GM04504 (cell line): ENCODE measurements at places on chromosomes 11 and 22.

DNA sequence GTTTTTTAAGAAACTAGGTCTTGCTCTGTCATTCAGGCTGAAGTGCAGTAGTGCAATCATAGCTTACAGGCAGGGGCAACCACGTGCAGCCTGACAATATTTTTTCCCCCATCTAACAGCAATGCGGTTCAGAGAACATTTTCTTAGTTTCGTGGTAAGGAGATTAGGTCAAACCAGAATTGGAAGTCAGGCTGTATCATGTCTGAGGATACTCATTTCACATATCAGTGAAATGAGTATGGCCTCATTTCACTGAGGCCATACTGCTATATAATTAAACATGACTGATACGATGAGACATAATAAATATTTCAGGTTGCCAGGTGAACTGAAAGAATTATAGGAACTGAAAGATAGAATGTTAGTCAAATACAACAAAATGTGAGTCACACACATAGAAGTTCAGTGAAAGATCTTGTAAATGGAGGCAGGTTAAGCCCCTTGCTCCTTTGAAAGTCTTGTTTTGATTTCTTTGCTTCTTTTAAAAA lies 32.5 kb upstream of the IZUMO1R start:
- no peak for DNase-seq

DNA sequence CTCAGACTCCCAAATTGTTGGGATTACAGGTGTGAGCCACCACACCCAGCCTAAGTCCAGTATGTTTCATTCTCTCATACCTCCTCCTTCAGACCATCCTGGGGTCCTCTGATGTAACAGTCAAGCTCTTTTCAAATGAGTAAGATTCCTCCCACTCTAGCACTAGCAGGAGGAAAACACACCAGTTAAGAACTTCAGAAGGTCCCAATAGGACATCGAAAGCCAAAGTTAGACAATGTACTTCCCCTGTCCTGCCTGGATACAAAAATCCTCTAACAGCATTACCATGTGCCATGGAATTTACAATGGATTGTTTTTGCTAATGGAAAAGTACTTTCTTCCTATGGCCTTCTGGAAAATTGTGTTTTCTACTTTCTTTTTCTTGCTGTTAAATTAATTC lies 67.1 kb downstream of the CCDC34 start:
- no peak for DNase-seq

DNA sequence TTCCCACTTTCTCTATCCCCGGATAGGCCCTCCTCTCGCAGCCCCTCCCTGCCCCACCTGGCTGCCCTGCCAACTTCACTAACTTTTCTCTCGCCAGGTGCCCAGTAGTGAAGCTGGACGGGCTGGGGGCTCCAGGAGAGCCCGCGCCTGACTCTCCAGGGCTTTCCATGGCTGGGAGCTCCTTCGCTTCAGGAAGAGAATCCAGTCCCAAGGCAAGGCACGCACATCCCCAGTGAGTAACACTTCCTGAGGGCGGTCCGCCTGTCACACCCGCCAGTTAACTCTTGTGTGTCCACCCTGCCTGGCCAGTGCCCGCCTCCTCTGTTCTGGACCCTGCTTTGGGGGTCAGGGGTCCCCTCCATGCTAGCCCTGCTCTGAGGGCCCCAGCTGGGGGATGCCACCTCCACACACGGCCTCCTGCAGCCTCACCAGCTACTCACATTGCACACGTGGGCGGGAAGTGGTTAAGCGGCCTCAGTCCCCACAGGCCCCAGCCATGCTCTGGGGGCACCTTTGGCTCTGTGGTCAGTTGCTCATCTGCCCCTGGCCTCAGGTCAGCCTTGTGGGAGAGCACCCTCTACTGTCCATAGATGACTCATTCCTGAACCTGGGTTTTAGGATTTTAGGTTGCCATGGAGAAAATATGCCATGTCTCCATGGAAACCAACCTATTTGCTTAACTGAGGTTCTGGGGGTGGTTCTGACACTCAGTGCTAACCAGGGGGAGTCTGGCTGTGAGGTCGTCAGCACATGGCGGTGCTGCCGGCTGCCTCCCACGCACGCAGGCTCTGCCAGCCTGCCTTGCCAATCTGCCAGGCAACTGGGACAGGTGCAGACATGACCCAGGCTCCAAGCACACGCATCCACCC lies at the start of gene RIN1:
RIN1 (minus strand) TSS at position 201 of the 869 bp plus-strand sequence; CDS start at position 169, 32 bp downstream.
- peak; percentile 96 for DNase-seq

- DNase-seq, result no peak
Observed at GRCh38 chr11:131580476-131580875, 210.1 kb downstream of the NTM start.

DNA sequence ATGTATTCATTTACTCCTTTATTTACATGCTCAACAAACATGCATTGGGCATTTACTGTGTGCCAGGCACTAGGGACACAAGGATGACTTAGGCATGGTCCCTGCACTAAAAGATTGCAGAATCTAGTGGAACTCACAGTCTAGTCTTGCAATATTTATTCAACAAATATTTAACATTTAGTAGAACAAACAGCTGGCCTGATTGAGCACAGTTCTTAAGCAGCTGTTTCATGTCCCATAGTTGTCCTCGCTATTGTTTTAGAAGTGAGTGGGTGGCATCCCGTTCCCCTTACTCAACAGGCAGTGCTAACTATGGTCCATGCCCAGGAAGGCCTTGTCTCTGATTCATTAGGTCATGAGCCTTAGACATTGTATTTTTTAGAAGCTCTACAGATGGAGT lies 459.9 kb upstream of the CADM1 start:
- DNase-seq, result no peak

GRCh38 chr11:70026726-70027125 lies 51.4 kb upstream of the ANO1 start:
- no peak for DNase-seq

DNA sequence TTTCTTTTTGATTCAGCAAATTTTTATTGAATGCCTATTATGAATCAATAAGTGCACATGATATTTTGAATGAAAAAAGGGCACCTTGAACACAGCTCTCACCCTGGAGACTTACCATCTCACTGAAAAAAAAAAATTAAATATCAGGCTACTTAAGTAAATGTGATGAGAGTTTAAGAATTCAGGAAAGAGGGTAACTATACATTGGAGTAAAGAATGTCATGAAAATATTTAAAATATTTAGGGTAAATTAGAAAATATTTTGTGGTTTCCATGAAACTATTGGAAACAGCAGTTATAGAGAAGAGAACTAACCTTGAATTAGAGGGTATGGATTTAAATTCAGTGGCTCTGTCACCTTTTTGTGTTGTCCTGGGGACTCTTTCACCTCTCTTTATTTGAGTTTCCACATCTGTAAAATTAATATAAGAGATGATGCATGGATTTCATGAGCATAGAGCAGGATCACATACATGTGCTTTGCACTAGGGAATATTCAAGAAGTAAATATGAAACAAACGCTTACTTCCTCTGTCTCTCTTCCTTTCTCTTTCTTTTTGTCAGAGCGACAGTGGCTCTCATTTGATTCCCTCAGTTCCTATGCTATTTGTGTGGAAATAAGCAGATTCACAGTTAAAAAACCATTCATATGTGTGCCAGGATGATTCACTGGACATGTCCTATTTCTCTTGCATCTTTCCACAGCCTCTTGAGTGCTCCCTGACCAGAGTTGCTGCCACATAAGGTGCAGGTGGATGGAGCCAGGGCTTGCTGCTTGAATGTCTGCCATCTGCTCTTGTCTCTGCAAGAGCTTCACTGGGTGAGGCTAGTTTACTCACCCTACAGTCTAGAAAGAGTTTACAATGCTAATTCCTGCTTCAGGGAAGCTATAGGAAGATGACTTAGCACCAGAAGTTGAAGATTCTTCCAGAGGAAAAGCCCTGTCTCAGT lies 533.1 kb downstream of the ETS1 start:
- no peak for DNase-seq

DNA sequence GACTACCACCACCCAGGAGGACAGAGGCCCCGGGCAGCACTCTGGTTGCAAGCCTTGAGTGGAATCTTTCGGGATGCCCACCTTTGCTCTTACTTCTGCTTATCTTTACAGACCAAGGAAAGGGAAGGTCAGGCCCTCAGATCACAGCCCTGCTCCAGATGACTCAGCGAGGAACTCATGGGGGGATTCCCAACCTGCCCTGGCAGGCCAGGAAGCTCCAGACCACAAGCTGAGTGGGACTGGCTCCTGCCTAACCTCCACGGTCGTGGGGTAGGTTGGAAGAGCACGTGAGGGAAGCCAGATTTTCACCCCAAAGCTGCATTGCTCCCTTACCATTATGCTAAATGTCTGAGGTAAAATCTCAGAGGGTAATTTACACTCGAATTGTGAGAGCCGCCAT lies 11.8 kb downstream of the TBC1D10A start:
- DNase-seq, result no peak

GRCh38 chr11:7278314-7278917 lies 26.7 kb downstream of the SYT9 start:
- DNase-seq, result no peak

DNA sequence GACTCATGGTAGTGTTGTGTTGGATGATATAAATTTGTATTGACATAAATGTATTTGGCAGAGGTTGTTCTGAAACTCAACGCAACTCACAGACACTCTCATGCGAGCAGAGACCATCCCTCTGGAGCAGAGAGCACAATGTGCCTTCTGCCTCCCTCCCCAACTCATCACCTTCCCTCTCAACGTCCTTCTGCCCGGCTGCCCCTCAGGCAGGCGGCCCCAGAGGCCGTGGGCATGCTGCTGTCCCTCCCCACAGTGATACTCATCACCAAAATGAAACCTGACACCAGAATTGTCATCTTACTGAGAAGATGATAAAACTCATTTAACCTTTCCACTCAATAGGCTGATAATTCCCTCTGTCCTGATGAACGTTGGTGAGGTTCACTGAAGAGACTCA lies 260.6 kb downstream of the ETS1 start:
- DNase-seq, result no peak

DNA sequence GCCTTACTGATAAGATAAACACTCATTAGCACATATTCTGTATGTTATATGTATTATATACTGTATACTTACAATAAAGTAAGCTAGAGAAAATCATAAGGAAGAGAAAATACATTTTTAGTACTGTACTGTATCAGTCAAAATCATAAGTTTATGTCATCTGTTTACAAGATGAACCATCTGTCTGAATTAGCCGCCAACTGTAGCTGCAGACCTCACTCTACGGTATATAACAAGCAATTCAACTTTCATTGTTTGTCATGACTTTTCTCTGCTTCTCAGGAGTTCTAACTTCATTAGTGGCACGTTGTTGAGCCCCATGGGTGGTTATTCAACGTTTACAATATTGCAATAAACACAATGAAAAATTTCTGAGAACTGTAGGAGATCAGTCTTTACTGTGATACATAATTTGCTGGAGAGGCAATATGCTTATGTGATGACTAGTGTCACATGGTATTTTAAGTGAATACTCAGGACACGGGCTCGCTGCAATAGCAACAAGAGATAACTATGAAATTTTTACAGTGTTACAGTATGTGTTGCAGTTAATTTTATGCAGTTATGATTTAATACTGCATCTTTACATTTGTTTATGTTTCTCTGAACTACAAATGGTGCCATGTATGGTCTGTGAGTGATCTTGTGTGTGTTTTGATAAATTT lies 132.2 kb upstream of the CTSC start:
- no peak for DNase-seq

DNA sequence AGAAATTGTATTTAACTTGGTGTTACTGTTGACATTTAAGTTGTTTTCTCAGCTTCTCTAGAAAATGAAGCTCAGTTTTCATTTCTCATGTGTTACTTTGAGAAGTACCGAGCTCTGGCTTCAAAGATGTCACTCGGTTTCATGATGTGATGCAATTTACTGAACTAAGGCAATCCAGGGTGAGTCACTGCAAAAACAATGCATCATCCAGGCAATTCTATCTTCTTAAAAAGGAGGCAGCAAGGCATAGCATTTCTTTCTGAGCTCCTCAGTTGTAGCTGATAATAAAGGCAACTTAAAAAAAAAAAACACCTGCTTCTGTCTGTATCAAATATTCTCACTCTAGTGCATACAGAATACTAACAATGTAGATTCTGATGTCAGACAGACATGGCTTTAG lies 91.1 kb upstream of the KCNA4 start:
- DNase-seq, result no peak

DNA sequence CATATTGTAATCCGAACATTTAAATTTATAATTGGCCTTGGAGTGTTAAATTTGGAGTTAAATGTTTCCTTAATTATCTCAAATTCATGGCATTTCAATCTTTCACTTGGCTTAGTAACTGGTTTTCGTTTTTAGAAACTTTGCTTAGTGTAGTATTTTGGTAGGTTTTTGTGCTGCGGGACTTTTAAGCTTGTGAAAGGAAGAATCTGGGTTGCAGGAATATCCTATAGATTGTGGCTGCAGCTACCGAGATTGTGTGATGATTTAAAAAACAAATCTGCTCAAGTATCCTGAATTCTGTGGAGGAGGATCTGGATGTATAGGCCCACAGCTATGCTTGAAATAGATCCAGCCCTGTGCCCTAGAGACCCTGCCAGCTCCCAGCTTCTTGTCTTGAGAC lies 27.1 kb downstream of the OSBP2 start:
- no peak for DNase-seq

GRCh38 chr11:63997801-63998337 lies 11.6 kb downstream of the OTUB1 start:
- DNase-seq, result no peak

DNA sequence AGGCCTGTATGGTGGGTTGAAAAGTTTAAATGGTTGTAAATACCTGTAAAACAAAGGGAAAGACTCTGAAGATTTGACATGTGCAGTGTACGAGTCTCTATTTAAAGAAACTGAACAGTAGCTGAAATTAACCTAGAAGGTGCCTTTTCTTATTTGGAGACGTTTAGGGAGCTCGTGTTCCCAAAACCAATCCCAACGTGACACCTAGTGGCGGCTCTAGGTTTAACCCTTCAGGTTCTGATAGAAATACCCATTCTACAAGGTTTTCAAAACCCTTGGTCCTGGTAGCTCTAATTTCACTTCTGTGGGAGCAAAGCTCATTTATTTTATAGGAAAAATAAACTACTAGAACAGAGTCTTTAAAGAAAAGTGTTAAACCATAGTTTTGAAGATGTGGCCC lies 258.3 kb downstream of the LRRC4C start:
- peak; percentile 1 for DNase-seq

DNA sequence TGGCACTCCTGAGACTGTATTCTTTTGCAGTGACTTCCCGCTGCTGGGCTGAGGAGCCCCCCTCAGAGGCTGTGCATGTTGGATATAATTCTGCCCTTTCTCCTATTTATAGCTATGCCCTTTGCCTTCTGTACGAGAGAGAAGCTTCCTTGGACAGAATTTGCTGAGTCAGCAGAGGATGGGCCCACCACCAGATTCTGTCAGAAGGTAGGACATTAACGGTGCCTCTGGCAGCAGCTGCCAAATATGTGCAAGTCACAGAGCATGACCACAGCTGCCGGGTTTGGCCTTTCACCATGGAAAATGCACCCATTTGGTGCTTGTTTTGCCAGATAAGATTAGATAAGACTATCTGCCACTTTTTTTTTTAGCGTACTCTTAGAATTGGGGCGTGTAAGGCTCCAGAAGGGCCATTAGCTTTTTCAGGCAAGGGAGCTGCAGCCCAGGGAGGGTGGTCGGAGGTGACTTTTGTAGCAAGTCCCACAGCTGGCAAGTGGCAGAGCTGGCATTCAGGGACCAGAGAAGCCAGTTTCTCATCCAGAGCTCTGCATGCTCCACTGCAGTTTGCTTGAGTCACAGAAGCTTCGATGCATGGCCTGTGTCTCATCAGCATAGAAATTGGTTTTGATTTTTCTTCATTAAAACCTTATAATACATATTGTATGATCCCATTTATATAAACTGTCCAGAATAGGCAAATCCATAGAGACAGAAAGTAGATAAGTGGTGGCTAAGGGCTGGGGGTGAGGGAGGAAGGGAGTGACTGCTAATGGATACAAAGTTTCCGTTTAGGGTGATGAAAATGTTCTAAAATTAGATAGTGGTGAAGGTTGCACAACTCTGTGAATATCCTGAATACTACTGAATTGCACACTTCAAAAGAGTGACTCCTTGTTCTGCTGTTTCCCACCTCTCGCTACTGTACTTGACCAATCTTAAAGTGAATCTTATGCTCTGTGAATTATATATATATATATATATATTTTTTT lies 15.8 kb downstream of the UPB1 start:
- no peak for DNase-seq
